ENCODE measurements at places on chromosomes 5 and 9.

DNA sequence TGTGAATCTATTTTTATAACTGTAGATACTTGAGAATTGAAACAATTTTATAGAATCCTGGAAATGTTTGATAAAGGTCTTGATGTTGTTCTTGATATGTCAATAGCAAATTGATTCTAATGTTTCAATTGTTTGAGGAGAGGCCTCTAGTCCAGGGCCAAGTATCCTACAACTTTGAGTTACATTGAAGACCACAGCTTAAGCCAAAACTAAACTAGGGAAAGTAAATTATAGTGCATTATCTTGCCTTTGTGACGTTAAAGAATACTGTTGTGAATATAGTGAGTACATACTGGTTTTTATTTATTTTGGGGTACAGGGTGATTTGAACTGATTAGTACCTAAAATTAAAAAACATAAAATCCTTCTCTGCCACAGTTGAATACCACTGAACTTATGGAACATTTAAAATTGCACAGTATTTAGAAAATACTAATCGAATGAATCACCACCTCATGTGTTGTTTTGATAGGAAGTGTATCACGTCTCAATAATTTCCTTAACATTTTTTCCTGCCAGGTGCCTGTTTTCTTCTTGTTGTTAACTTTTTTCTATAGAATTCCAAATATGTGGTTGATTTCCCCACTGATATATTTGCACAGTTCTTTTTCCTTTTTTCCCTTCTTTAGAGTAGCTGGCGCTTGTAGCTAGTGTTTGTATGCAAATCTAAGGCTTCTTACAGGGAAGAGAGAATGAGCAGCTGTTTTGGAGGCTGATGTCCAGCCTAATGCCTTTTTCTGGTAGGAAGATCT, 12.5 kb downstream of the ARHGEF28 start:
- DNase-seq, result peak; percentile 80

- no peak for DNase-seq
Observed at GRCh38 chr9:22332202-22332601, 114.4 kb upstream of the DMRTA1 start.

DNA sequence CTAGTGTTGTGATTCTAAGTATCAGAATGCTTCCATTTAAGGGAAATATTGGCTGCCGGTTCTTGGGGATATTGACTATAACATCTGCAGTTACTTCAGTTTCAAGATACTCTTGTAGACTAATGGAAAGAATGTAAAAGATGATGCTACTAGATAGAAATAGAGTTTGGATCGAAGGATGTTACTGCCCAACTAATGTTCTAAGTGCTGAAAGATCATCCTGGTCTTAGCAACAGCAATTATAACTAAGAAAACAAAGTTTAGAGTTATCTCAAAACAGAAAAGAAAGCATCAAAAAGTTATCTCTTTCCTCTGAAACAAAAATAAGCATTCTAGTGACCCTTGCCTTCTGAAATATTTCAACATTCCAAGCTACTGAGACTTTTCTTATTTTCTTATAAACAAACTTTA, 49.9 kb downstream of the ITGA1 start:
- DNase-seq, result no peak

DNA sequence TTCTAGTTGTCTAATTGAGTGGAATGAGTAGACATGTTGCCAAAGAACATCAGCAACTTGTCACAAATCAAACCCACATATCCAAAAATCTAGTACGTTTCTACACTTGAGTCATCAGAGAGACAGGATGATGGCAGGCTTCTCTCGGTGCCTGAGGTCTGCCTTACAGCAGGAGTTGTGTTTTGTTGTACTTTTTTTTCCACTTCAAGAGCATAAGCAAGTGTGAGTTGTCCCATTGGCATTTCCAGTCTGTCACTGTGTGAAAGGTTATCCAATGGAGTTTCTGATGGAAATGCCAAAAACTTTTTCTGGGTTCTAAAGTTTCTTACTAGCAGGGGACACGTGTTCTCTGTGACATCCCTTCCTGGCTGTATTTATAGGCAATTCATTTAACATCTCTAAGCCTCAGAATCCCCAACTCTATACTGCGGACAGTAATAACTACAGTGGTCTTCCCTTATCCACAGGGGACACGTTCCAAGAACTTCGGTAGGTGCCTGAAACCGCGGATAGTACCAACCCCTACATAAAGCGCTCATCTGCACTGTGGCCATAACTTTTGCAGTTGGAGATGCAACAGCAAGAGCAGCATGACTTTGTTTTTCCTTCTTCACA, 246.5 kb downstream of the SYK start:
- peak; percentile 33 for DNase-seq

DNA sequence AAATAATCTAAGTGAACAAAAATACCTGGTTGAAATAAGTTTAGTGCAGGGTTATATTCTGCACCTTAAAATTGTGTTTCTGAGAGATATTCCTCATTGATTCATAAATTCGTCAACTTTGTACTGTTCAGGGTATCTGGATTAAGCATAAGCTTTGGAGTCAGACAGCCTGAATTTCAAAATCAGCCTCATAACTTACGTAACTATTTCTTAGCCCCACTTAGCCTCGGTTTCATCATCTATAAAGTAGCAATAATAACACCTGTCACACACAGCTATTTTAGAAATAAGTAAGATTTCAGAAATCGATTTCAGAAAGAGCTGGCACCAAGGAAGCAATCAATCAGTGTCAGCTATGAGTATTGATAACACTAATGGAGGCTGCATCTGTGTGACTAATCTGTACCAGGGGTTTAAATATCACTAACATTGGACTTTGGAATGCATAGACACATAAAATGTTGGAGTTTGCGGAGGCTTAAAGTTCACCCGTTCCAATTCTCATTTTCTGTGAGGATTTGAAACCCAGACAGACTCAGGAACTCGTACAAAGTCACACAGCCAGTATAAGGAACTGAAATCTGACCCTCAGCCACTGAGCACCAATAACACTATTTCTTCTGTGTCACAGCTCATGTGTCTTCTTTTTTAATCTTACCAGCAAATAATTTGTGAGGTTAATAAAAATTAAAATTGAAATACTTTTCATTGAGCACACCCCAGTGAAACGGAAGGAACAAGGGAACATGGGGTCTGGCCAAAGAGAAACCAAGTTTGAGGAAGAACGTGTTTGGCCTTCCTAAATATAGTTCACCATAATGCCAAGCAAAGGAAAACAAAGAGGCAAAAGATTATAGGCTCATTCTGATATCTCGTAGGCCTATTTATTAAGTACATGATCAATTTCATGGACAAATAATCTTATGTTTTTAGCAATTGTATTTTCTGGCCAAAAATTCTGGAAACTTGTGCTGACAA, 194.4 kb upstream of the PTGER4 start:
- DNase-seq, result no peak

DNA sequence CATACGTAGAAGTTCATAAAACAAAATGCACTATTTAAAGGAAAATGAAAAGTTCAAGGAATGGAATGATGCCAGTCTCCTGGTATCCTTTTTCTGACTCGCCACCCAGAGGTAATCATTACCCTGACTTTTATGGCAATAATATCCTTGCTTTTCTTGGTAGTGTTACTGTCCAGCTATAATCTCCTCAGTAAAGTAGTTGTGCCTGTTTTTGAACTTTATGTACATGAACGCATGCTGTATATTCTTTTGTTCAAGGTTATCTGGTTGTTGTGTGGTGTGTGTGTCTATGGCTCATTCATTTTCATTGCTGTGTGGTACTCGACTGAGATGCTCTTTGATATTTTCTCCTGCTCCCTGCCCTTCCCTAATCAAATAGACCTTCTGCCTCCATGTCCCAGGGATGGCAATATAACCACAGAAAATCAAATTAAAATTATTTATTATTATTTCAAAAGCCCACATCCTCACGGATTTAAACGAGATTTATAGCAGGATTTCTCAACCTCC, 29.2 kb upstream of the FBP1 start:
- no peak for DNase-seq

DNA sequence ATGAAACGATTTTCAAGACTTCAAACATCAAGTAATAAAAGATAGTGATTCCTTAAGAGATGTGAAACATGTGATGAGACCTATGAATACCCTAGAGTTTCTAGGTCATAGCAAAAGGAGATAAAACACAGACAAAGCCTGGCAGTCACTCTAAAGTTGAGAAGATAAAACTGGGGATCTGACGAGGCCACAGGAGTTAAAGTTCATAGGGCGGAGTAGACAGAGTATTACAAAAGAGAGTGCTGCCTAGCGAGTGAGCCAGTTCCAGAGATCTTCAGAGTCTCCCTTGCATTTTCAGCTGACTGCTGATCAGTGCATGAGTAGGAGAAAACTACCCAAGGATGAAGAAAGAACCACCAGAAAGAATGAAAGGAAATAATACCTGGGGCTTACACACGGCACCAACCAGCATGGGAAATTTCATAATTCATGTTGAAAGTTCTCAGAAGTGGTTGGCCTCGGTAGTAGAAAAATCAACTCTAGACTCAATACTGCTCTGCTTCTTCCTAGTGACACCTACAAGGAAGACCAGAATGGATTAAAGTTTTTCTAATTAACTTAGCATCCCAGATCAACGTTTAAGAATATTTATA, 30.4 kb downstream of the FBXO4 start:
- DNase-seq, result no peak

- DNase-seq, result no peak
Observed at GRCh38 chr9:21933281-21933680, 60.9 kb downstream of the CDKN2A start.

GRCh38 chr9:22548625-22549024, 102.0 kb downstream of the DMRTA1 start:
- DNase-seq, result no peak

- DNase-seq, result no peak
Observed at GRCh38 chr5:157219491-157220271, 39.0 kb downstream of the ITK start.

All from NCI-H226 (cell line).